ENCODE measurements at places on chromosomes 1 and 21.

- DNase-seq: no peak
Observed at GRCh38 chr21:39533545-39534380, 79.0 kb upstream of the B3GALT5 start.

DNA sequence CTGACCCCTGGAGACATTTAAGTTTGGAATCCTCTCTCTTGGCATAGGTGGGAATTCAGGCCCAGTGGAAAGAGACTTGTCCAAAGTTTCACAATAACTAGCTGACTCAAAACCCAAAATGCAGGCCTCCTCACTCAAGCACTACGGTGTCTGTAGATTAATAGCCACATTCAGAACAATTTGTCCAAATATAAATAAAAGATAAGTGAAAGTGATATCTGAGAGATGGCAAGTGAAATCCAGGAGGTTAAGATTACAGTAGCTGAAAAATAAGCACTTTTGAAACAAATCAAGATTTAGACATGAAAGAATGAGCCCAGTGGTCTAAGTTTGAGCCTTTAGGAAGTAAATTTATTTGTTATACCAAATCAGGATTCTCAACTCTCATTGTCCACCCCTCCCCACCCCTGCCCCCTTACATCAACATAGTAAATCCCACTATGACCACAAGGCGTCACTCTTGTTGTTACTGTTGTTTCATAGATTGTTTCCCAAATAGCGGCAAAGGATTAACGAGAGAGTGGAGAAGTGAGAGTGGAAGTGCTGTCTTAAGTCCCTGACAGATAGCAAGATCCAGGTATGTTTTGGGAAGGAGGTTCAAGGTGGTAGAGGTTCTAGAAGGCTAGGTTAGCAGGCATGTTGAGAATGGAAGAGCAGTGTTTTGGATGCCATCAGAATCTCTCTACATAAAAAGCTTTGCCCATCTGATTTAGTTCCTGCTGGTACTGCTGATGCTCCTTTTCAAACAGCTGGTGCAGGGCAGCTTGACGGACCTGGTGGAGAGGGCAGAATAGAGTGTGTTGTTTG, 7.1 kb upstream of the TPM3 start:
- peak; percentile 31 for DNase-seq

GRCh38 chr1:9322661-9323244, 30.1 kb downstream of the SPSB1 start:
- DNase-seq: no peak

GRCh38 chr1:47479664-47480063, 41.8 kb downstream of the FOXD2 start:
- DNase-seq: no peak

DNA sequence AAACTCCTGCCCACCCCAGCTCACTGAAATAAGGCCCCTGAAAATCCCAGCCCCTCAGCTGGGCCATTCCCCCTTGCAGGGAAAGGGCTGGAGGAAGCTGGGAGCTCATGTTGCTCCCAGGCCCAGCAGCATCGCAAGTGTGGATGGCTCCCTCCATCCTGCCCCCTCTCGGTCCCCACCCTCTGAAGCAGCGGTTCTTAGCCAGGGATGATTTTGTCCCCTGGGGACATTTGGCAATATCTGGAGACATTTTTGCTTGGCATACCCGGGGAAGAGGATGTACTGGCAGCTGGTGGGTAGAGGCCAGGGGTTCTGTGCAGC, 56.8 kb downstream of the PSMG1 start:
- no peak for DNase-seq

GRCh38 chr1:99218999-99219398, 45.3 kb upstream of the PLPPR4 start:
- no peak for DNase-seq

GRCh38 chr1:208085655-208086515, 158.3 kb downstream of the PLXNA2 start:
- no peak for DNase-seq

- peak; percentile 61 for DNase-seq
Observed at GRCh38 chr1:111754984-111755330, 744 bp upstream of the DDX20 start.

- DNase-seq: no peak
Observed at GRCh38 chr1:27882543-27882903, 10.2 kb downstream of the THEMIS2 start.

GRCh38 chr1:223087291-223088255, 55.5 kb downstream of the TLR5 start:
- no peak for DNase-seq

DNA sequence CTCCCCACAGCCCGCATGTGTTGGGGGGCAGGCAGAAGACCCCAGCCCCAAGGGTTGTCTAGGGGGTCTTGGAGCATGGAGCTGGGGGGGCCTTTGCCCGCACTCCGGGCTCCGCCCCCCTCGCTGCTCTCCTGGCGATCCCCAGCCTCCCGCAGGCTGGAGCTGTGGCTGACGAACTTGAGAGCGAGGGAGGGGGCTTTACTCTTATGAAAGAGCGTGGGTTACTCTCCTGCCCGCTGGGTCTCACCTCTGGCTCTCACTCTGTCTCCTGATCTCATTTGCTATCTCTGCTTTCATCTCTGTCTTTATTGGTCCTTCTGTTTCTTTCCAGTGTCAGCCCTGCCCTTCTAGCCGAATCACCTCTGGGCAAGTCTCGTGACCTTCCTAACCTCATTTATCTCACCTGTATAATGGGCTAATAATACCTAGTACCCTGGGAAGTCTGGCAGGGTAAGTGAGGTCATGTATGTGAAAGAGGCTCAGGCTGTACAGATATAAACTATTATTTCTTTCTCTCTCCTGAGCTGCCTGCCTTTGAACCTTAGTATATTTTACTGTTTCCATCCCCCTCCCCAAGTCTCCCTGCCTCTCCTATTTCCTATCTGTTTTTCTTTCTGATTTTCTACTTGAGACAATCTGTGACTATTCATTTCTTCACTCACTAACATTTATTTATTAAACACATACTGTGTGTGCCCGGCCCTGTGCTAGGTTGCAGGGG, 731 bp downstream of the EFNA4 start:
- peak; percentile 66 for DNase-seq

DNA sequence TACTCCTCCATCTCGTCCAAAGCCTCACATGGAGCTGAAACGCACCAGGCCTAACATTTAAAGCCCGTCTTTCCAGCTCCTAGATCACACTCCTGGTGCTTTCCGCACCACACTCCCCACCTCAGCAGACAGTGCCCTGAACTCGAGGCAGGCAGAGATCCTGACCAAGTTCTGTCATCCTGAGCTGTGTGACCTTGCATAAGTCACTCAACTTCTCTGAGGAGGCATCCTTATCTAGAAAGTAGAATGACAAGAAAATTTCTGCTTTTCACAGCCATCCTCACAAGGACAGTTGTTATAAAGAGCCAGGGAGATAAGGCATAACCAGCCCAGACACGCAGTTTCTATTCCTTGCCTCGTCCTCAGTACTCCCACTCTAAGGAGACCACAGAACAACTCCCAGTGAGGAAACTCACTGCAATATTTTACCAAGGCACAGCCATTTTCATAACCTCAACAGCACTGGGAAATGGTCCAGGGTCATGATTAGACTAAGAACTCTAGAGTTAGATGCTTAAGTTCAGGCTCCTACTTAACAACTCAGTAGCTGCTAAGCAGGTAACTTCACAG, 3.1 kb downstream of the LRP8 start:
- DNase-seq: no peak

DNA sequence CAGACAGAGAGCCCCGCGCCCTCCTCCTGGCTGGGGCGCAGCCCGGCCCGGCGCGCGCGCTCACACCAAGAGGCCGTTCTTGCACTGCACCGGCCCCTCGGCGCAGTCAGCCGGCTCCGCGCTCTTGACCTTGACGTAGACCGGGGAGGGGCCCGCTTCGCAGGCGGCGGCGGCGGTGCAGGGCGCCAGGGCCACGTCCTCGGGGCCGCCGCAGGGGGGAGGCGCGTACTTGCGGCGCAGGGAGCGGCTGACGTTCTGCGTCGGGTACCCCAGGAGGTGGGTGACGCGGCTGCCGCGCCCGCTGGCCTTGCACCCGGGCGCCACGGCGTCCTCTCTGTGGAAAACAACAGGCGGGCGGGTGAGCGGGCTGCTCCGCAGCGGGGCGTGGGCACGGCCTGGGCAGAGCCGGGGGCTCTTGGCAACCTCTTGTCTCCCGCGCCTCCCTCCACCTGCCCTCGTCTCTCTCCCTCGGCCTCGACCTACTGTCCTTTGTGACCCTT, 7.7 kb downstream of the VSIG8 start:
- DNase-seq: peak; percentile 83

DNA sequence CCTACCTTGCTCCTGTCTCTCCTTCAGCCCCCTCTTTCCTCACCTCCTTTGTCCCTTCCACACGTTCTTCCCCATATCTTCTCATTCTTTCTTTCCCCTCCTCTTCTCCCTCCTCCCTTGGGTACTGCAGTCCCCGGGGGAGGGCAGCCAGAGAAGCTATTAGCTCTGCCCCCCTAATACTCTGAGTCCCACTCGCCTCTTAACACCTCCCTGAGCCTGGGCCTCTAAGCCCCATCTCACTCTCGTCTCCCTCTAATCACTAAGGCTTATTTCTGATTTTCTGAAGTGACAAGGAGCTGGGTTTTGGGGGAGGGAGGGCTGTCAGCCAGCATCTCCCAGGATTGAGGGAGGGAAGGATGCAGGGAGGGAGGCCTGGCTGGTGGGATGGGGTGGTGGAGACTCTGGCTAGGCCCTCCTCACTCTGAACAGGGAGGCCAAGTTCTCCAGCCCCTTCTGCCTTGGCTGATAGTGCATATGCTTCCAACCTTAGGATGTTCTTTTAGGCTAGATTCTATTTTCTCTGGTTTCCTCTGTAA, 25.6 kb upstream of the DMBX1 start:
- DNase-seq: no peak

DNA sequence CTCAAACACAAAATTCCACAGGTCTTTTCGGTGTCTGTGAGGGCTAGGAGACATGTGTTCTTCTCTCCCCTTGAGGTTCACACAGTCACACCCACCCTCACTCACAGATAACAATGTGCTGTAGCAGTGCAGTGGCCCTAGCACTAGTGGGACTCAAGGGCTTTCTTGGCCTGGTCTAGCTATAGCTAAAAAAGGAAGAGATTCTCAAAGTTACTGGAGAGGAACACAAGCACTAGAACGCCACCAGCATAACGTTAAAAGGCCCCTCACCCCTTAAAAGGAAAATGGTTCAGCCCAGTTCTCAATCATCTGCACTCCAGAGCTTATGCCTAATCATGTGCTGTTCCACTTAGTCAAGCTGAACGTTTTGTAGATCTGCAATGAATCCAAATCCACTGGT, 39.5 kb downstream of the RGS8 start:
- no peak for DNase-seq

- peak; percentile 35 for DNase-seq
Observed at GRCh38 chr1:181504399-181504842, 21.1 kb downstream of the CACNA1E start.

DNA sequence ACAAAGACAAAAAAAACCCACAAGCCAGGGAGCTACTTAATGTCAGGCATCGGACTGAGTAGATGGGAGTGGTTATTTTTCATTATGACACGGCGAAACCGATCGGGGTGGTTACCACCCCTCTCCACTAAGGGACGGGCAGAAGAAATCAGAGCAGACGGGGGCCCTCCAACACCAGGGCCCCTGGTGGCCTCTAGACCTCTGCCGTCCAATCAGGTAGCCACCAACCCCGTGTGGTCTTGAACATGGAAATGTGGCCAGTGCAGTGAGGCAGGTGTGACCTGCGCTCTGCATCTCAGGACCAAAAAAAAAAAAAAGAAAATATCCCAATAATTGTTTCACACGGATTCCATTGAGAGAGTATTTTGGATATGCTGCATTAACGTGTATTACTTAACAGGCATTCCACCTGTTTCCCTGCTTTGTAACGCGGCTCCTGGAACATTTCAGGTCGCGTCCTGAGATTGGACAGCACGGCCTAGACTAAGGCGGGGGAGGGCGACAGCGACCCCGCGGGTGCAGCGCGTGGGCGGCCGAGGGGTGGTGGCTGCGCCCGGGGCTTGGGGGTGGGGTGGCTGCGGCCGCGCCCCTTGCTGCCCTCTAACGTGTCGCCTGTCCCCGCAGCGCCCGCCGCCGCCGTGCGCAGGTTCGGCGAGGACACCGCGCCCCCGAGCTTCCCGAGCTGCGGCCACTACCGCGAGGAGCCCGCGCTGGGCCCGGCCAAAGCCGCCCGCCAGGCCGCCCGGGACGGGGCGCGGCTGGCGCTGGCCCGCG, 48.3 kb downstream of the SIM2 start:
- no peak for DNase-seq

GRCh38 chr21:26067836-26068594, 102.6 kb downstream of the APP start:
- DNase-seq: no peak

- DNase-seq: peak; percentile 88
Observed at GRCh38 chr1:59814180-59814900, 409 bp upstream of the HOOK1 start.
